ENCODE measurements at places on chromosomes 4 and X. TPM values are rescaled to one million over a fixed set of nuclear protein-coding genes. Genes with fewer than 3 reads are reported as not detected.

GRCh38 chrX:111322231-111322855, 52.1 kb upstream of the CAPN6 start:
- DNase-seq, result no peak

HERC5 gene
- 9.7 TPM for total RNA-seq

GRCh38 chr4:56200275-56200674, 187.0 kb downstream of the AASDH start:
- no peak for DNase-seq

UGT2B11 gene
- total RNA-seq, result 0.13 TPM
